A375 (cell line): ENCODE measurements at places on chromosomes 4 and X. TPM values are rescaled to one million over a fixed set of nuclear protein-coding genes. Genes with fewer than 3 reads are reported as not detected.

The PROM1 gene
- total RNA-seq: 0.11 TPM in 1 of 2 replicates, not detected in the other

The ATP1B4 gene
- not detected in 2 replicates for total RNA-seq

The NPY2R gene
- total RNA-seq: not detected in 2 replicates

The NPY5R gene
- total RNA-seq: not detected in 2 replicates

The LINC00632 gene
- 5.1 and 6.6 TPM in 2 replicates for total RNA-seq

The CTAG1A gene
- 581 and 722 TPM in 2 replicates for total RNA-seq

The CT45A10 gene
- total RNA-seq: 51.5 and 62.2 TPM in 2 replicates

The PARM1 gene
- 0.19 and 0.32 TPM in 2 replicates for total RNA-seq

The CXCR3 gene
- not detected in 2 replicates for total RNA-seq

The CC2D2A gene
- total RNA-seq: 18.5 and 24.2 TPM in 2 replicates

The COL25A1 gene
- not detected in 2 replicates for total RNA-seq

The LIN54 gene
- 12.0 and 15.2 TPM in 2 replicates for total RNA-seq

The MAGEB10 gene
- total RNA-seq: not detected in 2 replicates

The IRS4 gene
- 0.64 and 0.75 TPM in 2 replicates for total RNA-seq

The GAGE2A gene
- 28.0 and 28.9 TPM in 2 replicates for total RNA-seq

The UGT2B15 gene
- not detected in 2 replicates for total RNA-seq

The C4orf17 gene
- not detected in 2 replicates for total RNA-seq

The CFAP97 gene
- total RNA-seq: 28.8 and 32.9 TPM in 2 replicates

The CT45A3 gene
- total RNA-seq: 161 and 205 TPM in 2 replicates

The POF1B gene
- total RNA-seq: 0.05 TPM in 1 of 2 replicates, not detected in the other

The IL15 gene
- total RNA-seq: 0.27 and 1.5 TPM in 2 replicates

The KLHL13 gene
- 0.94 and 0.96 TPM in 2 replicates for total RNA-seq

The MXRA5 gene
- not detected in 2 replicates for total RNA-seq

The FAM149A gene
- total RNA-seq: 0.57 and 2.6 TPM in 2 replicates

The WFS1 gene
- 9.3 and 10.6 TPM in 2 replicates for total RNA-seq

The PABPC4L gene
- 0.90 and 1.1 TPM in 2 replicates for total RNA-seq

The DSPP gene
- total RNA-seq: not detected in 2 replicates

The TMEM187 gene
- 2.9 TPM in 2 replicates for total RNA-seq

The CCKAR gene
- not detected in 2 replicates for total RNA-seq

The RASSF6 gene
- total RNA-seq: not detected in 2 replicates

The PLRG1 gene
- total RNA-seq: 62.6 and 77.8 TPM in 2 replicates

The RENBP gene
- 0.23 and 1.1 TPM in 2 replicates for total RNA-seq

The SERTM2 gene
- total RNA-seq: not detected in 2 replicates

The TXLNG gene
- total RNA-seq: 27.7 and 28.1 TPM in 2 replicates

The PRRG1 gene
- 6.8 and 7.0 TPM in 2 replicates for total RNA-seq

The HEPH gene
- not detected in 2 replicates for total RNA-seq

The SYNPO2 gene
- total RNA-seq: 0.30 and 0.50 TPM in 2 replicates

The TRIML1 gene
- total RNA-seq: not detected in 2 replicates

The CCDC110 gene
- total RNA-seq: 0.34 TPM in 1 of 2 replicates, not detected in the other

The P2RY10 gene
- not detected in 2 replicates for total RNA-seq

The TAF7L gene
- total RNA-seq: not detected in 2 replicates

The CCDC160 gene
- 0.08 TPM in 1 of 2 replicates, not detected in the other for total RNA-seq

The C4orf54 gene
- total RNA-seq: not detected in 2 replicates

The CDX4 gene
- total RNA-seq: not detected in 2 replicates

The EPGN gene
- not detected in 2 replicates for total RNA-seq

The RTL3 gene
- 0.34 TPM in 1 of 2 replicates, not detected in the other for total RNA-seq

The PRRG3 gene
- total RNA-seq: not detected in 2 replicates

The SYTL4 gene
- total RNA-seq: 1.3 and 1.8 TPM in 2 replicates

The TRPC3 gene
- 0.64 and 1.4 TPM in 2 replicates for total RNA-seq

The AGA gene
- 50.8 and 54.7 TPM in 2 replicates for total RNA-seq

The FGB gene
- not detected in 2 replicates for total RNA-seq
